Nasal cavity respiratory epithelium epithelial cell of viscerocranial mucosa (primary cell): ENCODE measurements at places on chromosomes 12 and 14. TPM values are rescaled to one million over a fixed set of nuclear protein-coding genes. Genes with fewer than 3 reads are reported as not detected.

The EEF1AKMT3 gene
- total RNA-seq = 6.8 and 7.7 TPM in 2 replicates

The RARG gene
- 33.2 and 96.8 TPM in 2 replicates for total RNA-seq

The OR6C4 gene
- not detected in 2 replicates for total RNA-seq

The SCNN1A gene
- 9.6 and 76.7 TPM in 2 replicates for total RNA-seq

The HPD gene
- not detected in 2 replicates for total RNA-seq
